Activated naive CD4-positive, alpha-beta T cell treated with Interleukin-2 at 50 U/mL for 16 hours (primary cell): ENCODE measurements at places on chromosomes 12 and 14.

DNA sequence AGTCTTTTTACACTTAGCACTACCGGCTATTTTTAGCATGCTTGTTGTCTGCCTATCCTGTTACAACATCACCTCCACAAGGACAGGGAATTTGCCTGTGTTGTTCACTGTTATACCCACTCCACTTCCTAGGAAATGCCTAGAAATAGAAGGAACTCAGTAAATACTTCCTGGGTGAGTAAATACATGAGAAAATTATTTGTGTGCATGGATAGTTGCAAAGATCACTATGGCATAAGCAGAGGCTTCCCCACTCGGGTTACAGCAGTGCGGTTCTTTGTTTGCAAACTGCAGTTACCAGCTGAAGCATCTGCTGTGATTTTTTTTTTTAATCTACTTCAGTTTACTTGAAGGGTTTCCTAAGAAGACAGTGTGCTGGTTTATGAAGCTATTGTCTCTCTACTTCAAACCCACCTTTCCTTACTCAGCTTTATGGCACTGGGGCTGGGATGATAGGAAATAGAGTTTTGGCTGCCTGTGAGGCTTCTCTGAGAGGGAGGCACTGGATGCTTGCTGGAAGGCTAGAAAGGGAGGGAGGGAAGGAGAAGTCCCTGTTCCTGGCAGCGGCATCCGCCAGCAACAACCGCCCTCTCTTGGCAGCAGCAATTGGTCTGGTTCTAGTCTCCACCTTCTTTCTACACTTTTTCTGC is 29.0 kb downstream of the PDE6H start:
- DNase-seq = no peak

DNA sequence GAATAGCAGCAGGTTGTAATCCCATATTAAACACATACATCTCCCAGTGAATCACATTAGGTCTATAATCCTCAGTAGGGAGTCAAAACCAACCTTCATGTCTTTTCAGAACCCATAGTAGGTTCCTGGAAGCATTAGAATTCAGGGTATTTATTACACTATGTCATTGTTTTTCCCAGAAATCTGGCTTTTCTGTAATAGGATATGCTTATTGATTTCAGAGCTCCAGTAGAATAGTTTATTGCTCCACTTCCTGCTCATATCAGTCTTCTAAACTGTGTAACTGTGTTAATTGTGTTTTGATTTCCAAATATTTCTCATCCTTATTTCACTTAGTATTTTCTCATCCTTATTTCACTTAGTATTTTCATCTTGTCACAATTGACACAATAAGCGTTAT is 268.0 kb downstream of the CCDC59 start:
- no peak for DNase-seq

DNA sequence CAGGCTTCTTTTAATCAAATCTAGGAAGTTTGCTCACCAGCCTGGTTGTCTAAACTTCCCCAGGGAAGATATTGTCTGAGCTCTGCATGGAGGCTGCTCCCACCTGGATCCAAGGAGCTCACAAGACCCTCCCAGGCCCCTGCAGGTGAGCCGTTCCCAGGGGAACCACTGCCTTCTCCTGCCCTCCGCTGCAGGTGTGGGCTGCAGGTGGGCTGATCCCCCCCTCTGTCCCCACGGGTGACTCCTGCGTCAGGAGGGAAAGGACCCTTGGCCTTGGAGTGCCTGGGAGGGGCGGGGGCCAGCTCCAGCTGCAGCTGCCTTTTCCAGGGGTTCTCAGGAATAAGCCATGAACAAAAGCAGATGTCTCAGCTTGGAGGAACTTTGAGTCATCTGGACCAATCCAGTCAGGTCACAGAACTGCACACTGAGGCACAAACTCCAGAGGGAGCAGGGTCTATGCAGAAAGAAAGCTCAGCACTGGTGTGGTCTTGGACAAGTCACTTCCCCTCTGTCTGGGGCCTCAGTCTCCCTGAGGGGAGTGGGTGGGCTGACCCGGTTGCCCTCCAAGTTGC is 246.6 kb upstream of the RTL1 start:
- no peak for DNase-seq

DNA sequence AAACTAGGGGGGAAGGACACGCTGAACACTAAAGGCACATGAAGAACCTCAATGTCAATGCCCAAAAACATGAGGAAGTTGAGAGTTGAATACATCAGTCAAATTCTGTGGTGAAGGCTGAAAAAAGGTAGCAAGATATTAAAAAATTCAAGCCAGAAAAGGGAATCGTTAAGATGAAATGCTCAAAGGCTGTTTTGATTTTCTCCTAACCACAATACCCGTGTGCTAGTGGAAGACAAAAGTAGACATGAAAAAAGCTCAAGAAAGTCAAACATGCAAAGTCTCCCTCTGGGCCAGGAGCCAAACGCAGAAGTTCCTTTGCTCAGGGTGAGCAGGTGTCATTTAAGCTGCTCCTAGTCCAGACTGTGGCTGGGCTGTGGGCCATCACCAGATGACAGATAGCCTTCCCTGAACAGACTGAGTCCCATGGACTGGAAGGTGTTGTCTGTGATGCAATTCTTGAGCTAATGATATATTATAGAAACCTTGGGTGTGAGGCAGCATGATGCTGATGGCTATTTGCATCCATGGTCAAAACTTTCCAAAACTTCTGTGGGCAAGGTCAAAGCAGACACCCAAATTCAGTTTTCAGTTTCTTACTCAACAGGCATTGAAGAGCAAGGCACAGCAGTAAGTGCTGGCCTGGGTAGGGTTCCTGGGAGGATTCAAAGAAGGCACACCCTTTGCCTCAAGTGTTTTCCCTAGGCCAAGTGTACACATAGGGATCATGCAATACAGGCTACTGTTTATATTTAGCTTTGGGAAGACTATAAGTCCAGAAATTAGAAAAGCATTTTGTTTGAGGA is 81.6 kb downstream of the MYRFL start:
- no peak for DNase-seq

DNA sequence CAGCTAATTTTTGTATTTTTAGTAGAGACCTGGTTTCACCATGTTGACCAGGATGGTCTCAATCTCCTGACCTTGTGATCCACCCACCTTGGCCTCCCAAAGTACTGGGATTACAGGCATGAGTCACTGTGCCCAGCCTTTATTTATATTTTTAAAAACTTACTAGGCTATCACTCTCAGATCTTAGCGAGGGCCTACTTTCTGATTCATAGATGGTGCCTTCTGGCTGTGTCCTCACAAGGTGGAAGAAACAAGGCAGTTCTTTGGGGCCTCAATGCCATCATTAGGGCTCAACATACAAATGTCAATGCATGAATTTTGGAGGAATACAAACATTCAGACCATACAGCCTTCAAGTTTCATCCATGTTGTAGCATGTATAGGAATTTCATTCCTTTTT is 2.4 kb upstream of the DGLUCY start:
- no peak for DNase-seq

DNA sequence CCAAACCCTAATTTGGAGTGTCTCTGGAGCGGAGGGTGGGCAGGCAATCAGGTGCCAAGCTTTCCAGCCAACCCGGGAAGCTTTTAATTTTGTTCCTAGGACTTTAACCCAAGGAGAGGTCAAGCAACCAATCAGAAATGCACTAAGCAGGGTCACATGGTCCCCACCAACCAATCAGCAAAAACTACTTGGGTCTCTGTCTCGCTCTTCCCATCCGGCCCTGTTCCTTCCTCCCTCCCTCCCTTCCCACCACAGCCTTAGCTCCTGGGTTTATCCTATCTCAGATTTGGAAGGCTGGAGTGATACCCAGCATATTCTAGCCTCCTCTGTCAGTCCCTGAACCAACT is 7.3 kb downstream of the HOXC5 start:
- no peak for DNase-seq

DNA sequence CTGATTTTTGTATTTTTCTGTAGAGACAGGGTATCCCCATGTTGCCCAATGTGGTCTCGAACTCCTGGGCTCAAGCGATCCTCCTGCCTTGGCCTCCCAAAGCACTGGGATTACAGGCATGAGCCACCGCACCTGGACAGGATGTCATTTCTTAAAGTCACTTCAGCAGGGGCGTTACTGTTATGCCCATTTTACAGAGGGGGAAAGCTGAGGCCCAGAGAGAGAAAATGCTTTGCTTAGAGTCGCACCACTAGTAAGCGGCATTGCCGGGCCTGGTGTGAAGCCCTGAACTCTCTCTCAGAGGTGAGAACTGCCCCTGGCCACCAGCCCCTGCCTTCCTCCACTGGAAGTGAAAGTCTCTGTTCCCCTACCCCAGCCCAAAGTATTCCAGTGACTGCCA is 207.0 kb downstream of the PHETA1 start:
- no peak for DNase-seq

GRCh38 chr12:2853626-2854025 is 3.2 kb downstream of the TEX52 start:
- DNase-seq = peak; percentile 51

DNA sequence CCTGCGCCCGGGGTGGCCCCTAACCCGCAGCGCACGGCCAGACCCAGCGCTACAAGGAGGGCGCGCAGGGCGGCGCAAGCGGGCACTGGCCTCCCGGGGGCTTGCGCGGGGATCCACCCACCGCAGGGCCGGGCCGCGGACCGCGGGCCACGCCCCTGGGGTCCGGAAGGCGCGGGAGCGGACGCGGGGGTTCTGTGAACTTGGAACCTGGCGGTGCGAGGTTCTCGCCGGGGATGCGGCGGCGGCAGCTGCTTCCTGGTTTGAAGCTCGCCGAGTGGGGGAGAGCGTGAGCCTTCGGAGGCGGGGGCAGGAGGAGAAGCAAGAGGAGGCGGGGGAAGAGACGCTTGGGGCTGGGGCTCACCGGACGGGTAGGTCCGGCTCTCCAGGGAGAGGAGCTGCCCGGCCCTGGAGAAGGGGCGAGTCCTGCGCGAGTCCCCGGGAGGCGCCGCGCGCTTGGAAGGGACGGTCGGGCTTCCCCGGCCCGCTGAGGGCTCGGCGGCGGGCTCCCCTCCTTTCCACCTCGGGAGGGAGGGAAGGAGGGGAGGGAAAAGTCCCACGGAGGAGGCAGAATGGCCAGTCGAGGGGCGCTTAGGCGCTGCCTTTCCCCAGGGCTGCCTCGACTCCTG is at the start of gene PRKCH:
Gene PRKCH, plus strand, starts transcription at position 195 of the 626 bp plus-strand sequence. CDS start 523 bp downstream, outside the sequence.
- peak; percentile 86 for DNase-seq

GRCh38 chr14:100383727-100384158 is 60.6 kb downstream of the SLC25A47 start:
- peak; percentile 65 for DNase-seq

GRCh38 chr14:72517736-72518135 is 376.2 kb downstream of the DPF3 start:
- DNase-seq = no peak

GRCh38 chr12:53967421-53967925 is 5.5 kb upstream of the HOXC11 start:
- DNase-seq = no peak
